ENCODE measurements at places on chromosomes 3 and 15.

DNA sequence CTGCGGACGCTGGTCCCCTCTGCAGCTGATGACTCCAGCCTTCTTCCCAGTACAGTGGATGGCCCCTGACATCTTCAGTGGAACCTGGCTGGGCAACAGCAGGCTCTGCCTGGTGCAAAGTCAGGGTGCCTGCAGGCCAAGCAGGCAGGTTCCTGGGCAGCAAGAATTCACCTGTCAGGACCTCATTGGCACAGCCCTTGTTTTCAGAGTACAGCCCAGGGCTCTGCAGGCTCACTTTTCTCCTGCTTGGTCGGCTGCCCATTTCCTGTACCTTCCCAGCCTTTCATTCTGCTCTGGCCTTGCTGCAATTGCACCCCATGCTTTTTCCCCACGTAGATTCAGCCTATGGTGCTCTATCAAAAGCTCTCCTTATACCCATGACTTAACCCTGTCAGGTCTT is 56.0 kb downstream of the LRTM1 start:
- DNase-seq: no peak

- no peak for DNase-seq
Measured at GRCh38 chr3:147298511-147298982, 107.8 kb downstream of the ZIC4 start.

DNA sequence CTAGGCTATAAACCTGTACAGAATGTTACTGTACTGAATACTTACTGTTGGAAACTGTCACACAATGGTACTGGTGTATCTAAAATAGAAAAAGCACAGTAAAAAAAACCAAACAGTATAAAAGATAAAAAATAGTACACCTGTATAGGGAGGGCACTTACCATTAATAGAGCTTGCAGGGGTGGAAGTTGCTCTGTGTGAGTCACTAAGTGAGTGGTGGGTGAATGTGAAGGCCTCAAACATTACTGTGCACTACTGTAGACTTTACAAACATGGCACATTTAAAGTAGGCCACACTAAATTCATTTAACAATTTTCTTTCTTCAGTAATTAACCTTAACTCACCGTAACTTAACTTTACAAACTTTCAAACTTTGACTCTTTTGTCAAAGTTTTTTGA is 22.0 kb downstream of the B3GALNT1 start:
- DNase-seq: no peak

DNA sequence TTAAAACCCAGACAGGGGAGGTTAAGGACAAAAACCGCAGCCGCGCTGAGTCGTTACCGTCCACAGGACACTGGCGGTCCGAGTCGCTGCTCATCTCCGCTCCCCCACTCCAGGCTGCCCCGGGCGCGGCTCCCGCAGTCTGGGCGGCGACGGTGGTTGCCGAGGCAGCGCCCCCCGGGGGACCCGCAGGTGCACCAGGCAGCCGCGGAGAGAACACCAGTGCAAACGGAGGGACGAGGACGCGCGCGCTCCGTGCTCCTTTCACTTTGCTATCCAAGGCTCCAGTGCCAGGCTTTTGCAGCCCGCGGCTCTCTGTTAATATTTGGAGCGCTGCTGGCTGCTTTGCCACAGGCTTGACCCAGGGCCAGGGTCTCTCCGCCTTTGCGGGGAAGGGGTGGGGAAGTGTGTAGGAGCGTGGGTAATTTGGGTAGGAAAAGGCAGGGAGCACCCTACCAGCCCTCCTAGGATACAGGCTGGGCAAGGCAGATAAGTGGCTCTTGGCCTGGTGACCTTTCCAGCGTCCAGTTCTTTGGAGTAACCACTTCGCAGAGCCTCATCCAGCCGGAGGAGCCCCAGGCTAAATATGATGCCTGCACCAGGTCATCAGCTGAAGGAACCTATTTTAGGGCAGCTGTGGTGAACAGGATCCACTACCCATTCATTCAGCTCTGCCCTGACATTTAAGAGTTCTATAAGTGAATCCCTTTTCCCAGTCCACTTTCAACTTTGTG is at the start of gene GADL1:
Gene GADL1 (minus strand): TSS at position 141 of the 731 bp plus-strand sequence. CDS start 47 bp downstream, at position 94.
- peak; percentile 3 for DNase-seq
